Pancreas (tissue), 10 donors: ENCODE measurements at places on chromosomes 12 and 14. TPM values are rescaled to one million over a fixed set of nuclear protein-coding genes. Genes with fewer than 3 reads are reported as not detected.

DNA sequence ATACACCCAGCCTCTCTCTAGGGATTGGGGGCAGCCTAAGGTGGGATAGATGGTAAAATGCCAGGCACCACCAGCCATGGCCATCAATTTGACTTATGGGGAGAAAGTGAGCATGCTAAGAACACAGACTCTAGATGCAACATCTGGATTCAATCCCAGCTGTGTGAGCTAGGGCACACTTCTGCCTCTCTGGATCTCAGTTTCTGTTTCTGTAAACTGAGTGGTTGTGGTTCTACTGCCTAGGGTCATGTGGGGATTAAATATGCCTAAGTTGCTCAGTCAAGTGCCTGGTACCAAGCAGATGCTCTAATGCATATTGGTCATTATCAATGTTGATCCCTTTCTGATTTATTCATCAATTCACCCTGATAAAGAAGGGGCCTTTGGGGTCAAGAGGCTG lies 12.6 kb upstream of the OAS1 start:
- no peak overlapping the region for H3K4me3 ChIP-seq
- H3K4me1 ChIP-seq: no peaks in the 10 kb centered on the region
- no peaks in the 10 kb centered on the region for H3K36me3 ChIP-seq
- no peaks in the 10 kb centered on the region for H3K27me3 ChIP-seq
- H3K27ac ChIP-seq: no peak overlapping the region
- no peak for DNase-seq

The CLEC9A gene
- total RNA-seq: 0.18 TPM

DNA sequence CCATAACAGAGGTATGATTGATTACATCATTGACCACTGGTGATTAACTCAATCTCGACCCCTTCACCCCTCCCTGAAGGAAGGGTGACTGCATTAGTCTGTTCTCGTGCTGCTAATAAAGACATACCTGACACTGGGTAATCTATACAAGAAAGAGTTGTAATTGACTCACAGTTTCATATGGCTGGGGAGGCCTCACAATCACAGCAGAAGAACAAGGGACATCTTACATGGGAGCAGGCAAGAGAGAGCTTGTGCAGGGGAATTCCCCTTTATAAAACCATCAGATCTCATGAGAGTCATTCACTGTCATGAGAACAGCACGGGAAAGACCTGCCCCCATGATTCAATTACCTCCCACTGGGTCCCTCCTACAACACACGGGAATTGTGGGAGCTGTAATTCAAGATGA lies 55.9 kb upstream of the TMCC3 start:
- no peak for DNase-seq
- peaks cover 11% of the 10 kb centered on the region for H3K4me1 ChIP-seq
- H3K4me3 ChIP-seq: no peak overlapping the region
- no peak overlapping the region for H3K27ac ChIP-seq
- no peaks in the 10 kb centered on the region for H3K36me3 ChIP-seq

The HOXC11 gene
- total RNA-seq: not detected

DNA sequence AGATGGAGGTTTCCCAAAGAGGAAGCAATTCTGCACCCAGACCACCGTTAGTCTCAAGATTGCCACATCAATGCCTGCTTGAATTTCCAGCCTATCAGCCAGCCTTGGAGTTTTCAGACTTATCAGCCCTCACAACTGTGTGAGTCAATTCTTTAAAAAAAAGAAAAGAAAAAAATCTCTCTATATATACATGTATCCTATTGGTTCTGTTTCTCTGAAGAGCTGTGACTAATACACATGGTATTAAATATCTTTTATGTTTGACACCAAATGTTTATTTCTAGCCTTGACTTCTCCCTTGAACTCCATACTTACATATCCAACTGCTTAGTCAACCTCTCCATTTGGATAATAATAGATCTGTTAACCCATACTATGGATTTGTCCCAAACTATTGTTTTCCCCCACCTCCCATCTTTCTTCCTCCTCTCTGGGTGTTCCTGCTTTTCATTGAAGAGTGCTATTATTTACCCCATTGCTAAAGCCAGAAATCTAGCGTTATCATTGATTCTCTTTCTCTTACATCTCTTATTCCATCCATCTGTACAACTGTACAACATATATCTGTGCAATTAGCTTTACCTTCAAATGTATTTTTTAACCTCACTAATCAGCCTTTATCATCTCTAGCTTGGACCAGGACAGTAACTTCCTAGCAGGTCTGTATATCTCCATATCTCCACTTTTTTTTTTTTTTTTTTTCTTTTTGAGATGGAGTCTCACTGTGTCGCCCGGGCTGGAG lies 22.7 kb upstream of the EID3 start:
- no peak overlapping the region for H3K27ac ChIP-seq
- H3K4me1 ChIP-seq: peaks cover 2% of the 10 kb centered on the region
- no peaks in the 10 kb centered on the region for H3K36me3 ChIP-seq
- no peaks in the 10 kb centered on the region for H3K27me3 ChIP-seq
- DNase-seq: no peak

The BCL7A gene
- total RNA-seq: 13.4 TPM

GRCh38 chr12:66456612-66457011 lies 154.3 kb downstream of the HELB start:
- no peak overlapping the region for H3K27ac ChIP-seq
- DNase-seq: no peak
- no peaks in the 10 kb centered on the region for H3K4me1 ChIP-seq
- H3K27me3 ChIP-seq: no peaks in the 10 kb centered on the region
- no peaks in the 10 kb centered on the region for H3K36me3 ChIP-seq

The ATF7IP gene
- total RNA-seq: 25.3 TPM

The DPF3 gene
- 1.3 TPM for total RNA-seq

- no peaks in the 10 kb centered on the region for H3K36me3 ChIP-seq
- peak; percentile 45 for DNase-seq
- H3K4me3 ChIP-seq: no peak overlapping the region
- H3K4me1 ChIP-seq: no peaks in the 10 kb centered on the region
- H3K27ac ChIP-seq: no peak overlapping the region
- no peaks in the 10 kb centered on the region for H3K27me3 ChIP-seq
Measured at GRCh38 chr12:119938049-119938667, 50.9 kb upstream of the BICDL1 start.

DNA sequence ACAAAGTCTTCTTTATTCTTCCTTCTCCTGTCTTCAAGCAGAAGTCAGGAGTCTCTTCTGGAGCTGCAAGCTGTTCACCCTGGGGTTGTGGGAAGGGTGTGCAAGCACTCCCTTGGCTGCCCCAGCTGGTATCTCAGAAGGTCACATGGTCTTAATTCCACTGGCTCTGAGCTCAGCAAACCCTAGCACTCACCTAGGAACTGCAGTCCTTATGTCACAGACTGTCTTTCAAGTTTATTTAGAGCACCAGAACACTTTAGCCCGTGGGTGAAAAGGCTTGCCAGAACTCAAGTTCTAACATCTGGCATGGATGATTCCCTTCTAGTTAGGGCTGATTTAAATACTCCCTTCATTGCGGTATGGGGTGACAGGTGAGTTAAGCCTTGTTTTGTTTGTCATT lies 379.0 kb downstream of the CCER1 start:
- no peaks in the 10 kb centered on the region for H3K27me3 ChIP-seq
- no peak overlapping the region for H3K27ac ChIP-seq
- H3K4me1 ChIP-seq: no peaks in the 10 kb centered on the region
- DNase-seq: no peak
- no peak overlapping the region for H3K4me3 ChIP-seq

DNA sequence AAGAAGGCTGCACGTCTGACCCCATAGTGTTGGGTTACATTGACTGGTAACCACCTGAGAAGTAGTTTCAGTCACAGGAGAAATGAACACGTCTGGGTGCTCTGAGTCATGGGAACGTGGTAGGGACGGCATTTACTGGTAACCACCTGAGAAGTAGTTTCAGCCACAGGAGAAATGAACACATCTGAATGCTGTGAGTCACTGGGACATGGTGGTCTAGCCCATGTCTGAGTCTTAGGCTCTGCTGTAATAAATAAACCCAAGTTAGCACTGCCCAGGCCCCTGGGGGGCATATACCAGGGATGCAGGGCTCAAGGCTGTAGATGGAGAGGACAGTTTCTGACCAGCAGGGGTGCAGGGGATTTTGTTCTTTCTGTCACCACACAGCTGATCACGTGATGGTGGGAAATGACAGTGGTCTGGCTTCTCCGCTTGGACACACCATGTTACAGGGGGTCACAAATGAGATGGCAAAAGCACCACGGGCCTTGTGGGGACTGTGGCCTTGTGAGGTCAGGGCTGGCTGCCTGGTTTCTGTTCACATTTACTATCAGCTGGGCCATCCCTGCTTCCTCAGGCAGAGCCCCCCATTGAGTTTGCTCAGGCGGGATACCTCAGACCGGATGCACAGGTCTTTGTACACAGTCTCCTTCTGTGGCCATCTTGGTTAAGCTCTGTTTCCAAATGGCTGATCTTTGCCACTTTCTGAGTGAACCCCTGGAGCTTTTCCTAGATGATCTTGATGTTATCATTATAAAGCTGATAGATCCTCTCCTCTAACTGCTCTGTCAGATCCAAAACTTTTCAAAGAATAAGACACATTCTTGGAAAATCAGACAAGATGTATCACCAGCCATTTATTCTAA lies 9.8 kb upstream of the C12orf42 start:
- H3K27ac ChIP-seq: no peak overlapping the region
- no peaks in the 10 kb centered on the region for H3K36me3 ChIP-seq
- H3K27me3 ChIP-seq: no peaks in the 10 kb centered on the region
- no peaks in the 10 kb centered on the region for H3K4me1 ChIP-seq
- DNase-seq: no peak
- H3K4me3 ChIP-seq: no peak overlapping the region

GRCh38 chr14:24857277-24857676 lies 192.7 kb downstream of the STXBP6 start:
- no peak for DNase-seq
- H3K4me3 ChIP-seq: no peak overlapping the region
- H3K27me3 ChIP-seq: no peaks in the 10 kb centered on the region
- no peak overlapping the region for H3K27ac ChIP-seq

The RASSF9 gene
- total RNA-seq: 1.6 TPM

GRCh38 chr12:40002178-40003169 lies 103.4 kb downstream of the SLC2A13 start:
- no peaks in the 10 kb centered on the region for H3K27me3 ChIP-seq
- H3K27ac ChIP-seq: no peak overlapping the region
- no peak for DNase-seq
- H3K4me1 ChIP-seq: peaks cover 4% of the 10 kb centered on the region
- no peak overlapping the region for H3K4me3 ChIP-seq

DNA sequence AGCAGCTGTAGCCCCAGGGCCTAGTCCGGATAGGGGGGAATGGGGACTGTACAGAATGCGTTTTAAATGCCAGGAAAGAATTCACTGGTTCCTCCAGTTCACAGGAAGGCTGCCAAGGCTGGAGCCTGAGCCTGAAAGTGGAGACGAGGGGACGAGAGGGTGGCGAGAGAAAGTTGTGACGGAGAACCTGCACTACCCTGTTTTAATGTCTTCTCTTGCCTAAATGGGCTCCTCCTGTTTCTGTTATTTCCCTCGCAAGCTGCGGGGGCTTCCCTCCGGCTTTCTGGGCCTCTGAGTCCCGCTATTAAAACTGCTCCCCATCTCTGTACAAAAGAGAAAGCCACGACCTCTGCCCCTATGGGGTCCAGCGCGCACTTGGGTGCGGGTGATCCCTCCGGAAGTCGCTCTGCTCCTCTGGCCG lies 4.5 kb downstream of the C1QL4 start:
- no peaks in the 10 kb centered on the region for H3K27me3 ChIP-seq
- H3K4me3 ChIP-seq: no peak overlapping the region
- H3K36me3 ChIP-seq: no peaks in the 10 kb centered on the region
- H3K4me1 ChIP-seq: no peaks in the 10 kb centered on the region
- no peak for DNase-seq

GRCh38 chr12:45687081-45688015 lies 42.2 kb upstream of the ARID2 start:
- no peaks in the 10 kb centered on the region for H3K27me3 ChIP-seq
- H3K4me1 ChIP-seq: no peaks in the 10 kb centered on the region
- H3K27ac ChIP-seq: no peak overlapping the region
- H3K4me3 ChIP-seq: no peak overlapping the region
- no peaks in the 10 kb centered on the region for H3K36me3 ChIP-seq
